ENCODE measurements at places on chromosomes 2 and 18.

- DNase-seq: no peak
Observed at GRCh38 chr2:21650569-21650968, 526.8 kb downstream of the TDRD15 start.

- DNase-seq: no peak
Observed at GRCh38 chr2:184727813-184728212, 129.5 kb downstream of the ZNF804A start.

GRCh38 chr2:79876430-79876829, 363.6 kb downstream of the CTNNA2 start:
- no peak for DNase-seq

DNA sequence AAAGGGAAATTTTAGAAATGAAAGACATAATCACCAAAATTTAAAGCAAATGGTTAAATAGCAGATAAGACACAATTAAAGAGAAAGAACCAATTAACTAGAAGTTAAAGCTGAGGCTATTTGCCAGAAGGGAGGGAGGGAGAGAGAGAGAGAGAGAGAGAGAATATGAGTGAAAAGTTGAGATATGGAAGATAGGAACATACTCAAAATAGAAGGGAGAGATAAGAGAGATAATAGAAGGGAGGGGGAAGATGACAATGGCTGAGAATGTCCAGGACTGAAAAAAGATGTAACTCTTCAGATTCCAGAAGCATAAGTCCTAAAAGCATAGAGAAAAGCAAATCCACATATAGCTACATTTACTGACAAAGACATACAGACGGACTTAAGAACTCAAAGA, 17.1 kb upstream of the AAK1 start:
- DNase-seq: no peak

GRCh38 chr2:114127372-114127771, 237.5 kb downstream of the ACTR3 start:
- DNase-seq: no peak

GRCh38 chr2:1224901-1225300, 188.4 kb upstream of the TPO start:
- no peak for DNase-seq
